Small intestine (tissue), 16 donors: ENCODE measurements at places on chromosomes 2 and 18. TPM values are rescaled to one million over a fixed set of nuclear protein-coding genes. Genes with fewer than 3 reads are reported as not detected.

GRCh38 chr2:10302479-10303180, at the start of gene HPCAL1:
TSS of gene HPCAL1 (plus strand) at chr2:10302904. CDS start at chr2:10419758, 116,854 bp downstream.
- peak; percentile 92 for DNase-seq

- no peak for DNase-seq
These were observed 460.9 kb upstream of the SOX11 start for GRCh38 chr2:5231287-5231686.

Gene MAP4K4
- 18.1 TPM for polyA plus RNA-seq

GRCh38 chr2:127220102-127220767, at the start of gene CYP27C1:
TSS of gene CYP27C1 (minus strand) at chr2:127220299. CDS start at chr2:127220270, 29 bp downstream.
- DNase-seq = peak; percentile 55

- DNase-seq = peak; percentile 46
These were observed 300.1 kb downstream of the TSN start for GRCh38 chr2:122055521-122055931.

GRCh38 chr2:101187131-101187530, 35.9 kb upstream of the TBC1D8 start:
- no peak for DNase-seq

DNA sequence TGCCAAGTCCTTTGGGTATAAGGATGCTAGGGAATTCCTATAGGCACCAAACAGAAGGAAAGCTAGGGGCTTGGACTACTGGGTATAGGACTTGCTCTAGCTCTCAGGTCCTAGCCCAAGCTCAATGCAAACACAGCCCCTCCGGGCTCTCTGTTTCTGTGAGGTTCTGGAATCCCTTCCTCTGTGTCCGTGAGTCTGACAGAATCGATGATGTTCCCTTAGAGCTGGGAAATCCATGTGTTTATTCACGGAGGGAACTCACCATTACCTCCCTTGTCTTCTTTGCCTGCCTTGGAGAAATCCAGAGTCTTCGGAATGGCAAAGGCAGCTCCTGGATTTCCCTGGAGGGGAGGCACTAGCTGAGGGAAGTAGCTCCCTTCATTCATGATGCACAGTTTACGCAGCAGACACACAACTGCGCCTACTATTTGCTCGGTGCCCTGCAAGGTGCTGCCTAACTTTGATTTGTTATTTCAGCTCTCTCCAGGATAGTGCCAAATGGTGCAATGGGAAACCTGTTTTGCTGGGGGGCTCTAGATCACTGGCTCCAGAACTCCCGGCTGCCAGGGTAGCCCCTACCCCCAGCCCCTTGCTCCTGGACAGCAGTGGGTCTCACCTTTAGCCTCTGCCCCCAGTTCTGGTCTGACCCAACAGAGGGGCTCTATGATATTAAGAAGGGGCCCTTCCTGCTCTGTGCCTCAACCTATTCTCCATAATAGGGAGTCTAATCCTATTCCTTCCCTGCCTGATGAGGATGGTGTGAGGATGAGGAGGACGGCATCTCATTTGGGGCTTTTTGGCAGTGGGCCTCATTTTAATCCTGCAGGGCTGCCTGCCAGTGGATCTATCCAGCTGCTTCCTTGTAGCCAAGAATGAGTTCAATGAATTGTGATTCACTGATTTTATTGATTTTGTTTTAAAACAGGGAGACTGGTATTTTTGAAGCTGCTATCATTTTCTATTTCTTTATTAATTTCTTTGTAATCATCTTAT, 8.4 kb upstream of the PSMD1 start:
- DNase-seq = no peak

Gene CCDC68
- polyA plus RNA-seq = 26.7 TPM

DNA sequence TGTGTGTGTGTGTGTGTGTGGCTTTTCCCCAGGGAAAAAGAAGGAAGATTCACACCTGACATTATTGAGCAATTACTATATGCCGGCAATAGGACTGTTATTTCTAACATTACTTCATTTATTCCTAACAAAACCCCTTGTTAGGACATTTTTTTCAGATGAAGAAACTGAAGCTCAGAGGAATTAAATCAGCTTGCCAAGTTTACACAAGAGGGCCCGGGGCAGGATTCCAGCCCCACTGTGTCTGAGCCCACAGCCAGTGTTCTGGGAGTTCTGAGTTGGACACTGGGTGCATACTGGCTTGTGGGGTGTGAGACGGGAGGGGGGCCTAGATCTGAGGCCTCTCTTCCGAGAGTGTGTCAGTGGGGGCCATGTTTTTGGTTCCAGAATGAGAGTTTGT, 9.9 kb downstream of the TOGARAM2 start:
- no peak for DNase-seq

GRCh38 chr2:241804326-241805229, 4.4 kb upstream of the NEU4 start:
- no peak for DNase-seq
